ENCODE measurements at places on chromosomes 1 and 21.
A peak's percentile ranks its signal among the peaks of the same experiment; 100 is the strongest.

DNA sequence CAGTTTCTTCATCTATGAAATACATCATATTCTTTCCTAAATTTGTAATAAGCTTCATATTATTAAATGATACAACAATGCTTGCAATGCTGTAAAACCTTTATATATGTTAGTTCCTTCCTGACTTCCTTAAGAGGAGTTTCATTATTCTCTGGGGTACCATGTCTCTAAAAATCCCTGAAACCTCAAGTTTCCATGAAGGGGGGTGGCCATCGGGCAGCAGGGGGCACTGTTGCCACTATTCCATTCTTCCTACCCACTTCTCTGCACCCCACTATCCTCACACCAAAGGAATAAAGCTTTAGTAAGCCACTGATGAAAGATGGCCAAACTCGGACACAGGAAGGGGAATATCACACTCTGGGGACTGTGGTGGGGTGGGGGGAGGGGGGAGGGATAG is 9.0 kb upstream of the DMRTB1 start:
- DNase-seq = no peak

- no peak for DNase-seq
Observed at GRCh38 chr21:27802816-27803475, 836.1 kb upstream of the ADAMTS5 start.

- no peak for DNase-seq
Observed at GRCh38 chr1:228794173-228794572, 58.9 kb downstream of the RHOU start.

DNA sequence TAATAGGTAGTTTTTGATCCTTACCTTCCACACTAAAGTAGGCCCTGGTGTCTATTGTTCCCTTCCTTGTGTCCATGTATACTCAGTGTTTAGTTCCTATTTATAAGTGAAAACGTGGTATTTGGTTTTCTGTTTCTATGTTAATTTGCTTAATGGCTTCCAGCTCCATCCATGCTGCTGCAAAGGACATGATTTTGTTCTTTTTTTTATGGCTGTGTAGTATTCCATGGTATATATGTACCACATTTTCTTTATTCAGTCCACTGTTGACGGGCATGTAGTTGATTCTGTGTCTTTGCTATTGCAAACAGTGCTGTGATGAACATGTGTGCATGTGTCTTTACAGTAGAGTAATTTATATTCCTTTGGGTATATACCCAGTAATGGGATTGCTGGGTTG is 20.8 kb downstream of the PRCC start:
- no peak for DNase-seq

DNA sequence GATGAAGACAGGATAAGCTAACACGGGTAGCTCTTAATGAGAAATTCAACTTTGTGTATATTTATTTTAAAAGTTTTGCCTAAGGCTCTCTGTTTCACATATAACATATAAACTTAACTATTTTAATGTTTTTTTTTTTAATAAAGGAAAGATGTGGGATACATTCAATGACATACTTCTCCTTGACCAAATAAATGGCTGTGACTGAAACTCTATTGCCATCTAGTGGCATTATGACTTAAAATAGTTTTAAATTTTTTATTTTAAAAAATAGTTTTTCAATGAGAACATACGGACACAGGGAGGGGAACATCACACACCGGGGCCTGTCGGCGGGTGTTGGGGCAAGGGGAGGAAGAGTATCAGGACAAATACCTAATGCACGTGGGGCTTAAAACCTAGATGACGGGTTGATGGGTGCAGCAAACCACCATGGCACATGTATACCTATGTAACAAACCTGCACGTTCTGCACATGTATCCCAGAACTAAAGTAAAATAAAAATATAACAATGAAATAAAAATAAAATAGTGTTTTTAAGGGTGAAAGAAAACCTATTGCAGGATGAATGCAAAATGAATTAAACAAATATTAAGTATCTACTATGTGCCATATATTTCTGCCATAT is 83.4 kb downstream of the LYST start:
- no peak for DNase-seq

GRCh38 chr1:55301912-55302311 is 86.7 kb upstream of the USP24 start:
- no peak for DNase-seq

DNA sequence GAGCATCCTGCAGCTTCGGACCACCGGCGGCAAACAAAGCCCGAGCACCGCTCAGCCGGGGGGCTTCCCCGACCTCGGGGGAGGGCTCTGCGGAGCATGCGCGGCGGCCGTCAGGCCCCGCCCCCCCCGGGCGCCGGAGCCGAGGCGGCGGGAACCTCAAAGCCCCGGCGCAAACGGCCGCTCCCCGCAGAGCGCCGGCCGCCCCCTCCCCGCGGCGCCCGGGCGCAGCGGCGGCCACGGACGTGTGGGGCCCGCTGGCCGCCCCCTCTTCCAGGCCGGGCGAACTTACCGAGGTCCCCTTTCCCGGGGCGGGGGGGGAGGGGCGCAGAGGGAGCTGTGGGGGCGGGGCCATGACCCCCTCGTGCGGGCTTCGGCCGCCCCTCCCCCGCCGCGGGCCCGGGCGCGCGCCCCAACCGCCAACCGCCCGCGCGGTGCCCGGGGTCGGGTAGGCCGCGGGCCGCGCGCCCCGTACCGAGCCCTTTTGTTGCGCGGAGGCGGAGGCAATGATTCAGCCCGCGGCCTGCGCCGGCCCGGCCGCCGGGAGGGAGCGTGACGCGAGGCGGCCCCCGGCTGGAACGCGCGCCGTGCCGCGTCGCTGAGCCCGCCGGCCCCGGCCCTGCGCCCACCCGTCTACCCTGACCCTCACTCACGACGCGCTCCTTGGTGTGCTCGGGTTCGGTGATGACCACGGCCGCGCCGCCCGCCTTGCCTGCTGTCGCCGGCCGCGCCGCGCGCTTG is 1.7 kb downstream of the RCC2 start:
- DNase-seq = peak; percentile 68

- DNase-seq = no peak
Observed at GRCh38 chr1:184822267-184822666, 67.6 kb upstream of the EDEM3 start.

- no peak for DNase-seq
Observed at GRCh38 chr1:151714820-151715725, 1.5 kb downstream of the CELF3 start.

GRCh38 chr1:61210435-61211154 is 128.2 kb downstream of the NFIA start:
- no peak for DNase-seq

DNA sequence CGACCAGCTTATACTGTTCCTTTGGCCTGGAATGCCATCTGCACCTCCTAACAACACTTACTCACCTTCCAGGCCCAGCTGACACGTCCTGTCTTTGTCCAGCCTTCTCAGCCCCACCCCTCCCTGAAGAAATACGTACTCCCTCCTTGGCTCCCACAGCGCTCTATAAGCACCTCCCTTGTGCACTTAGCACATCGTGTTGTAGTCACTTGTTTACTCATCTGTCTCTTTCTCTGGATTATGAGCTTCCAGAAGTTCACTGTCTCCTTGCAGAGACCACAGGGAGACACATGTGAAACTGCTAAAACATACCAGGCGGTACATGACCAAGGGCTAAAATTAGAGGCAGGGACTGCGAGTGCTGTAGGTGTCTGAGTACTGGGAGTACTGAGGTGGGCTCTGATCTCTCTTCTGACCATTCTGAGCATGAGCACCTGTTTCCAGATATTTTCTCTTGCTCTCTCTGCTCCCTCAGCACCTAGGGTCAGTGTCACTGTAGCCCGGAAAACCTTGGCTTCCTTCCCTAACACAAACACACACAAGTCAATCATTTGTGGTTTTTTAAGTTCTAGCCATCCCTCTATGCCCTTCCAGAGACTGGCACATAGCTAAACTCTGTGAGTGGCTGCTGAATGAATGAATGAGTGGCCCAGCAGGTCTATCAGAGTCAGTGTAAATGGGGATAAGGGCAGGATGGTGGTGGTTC is 5.1 kb downstream of the DCST1 start:
- no peak for DNase-seq

Measured in posterior cingulate gyrus (tissue), 11 donors.